Upper lobe of left lung (tissue), 6 donors: ENCODE measurements at places on chromosomes 11 and 22. TPM values are rescaled to one million over a fixed set of nuclear protein-coding genes. Genes with fewer than 3 reads are reported as not detected.
A peak's percentile ranks its signal among the peaks of the same experiment; 100 is the strongest.

The PLAAT5 gene
- total RNA-seq = 4.3 TPM

The OR56A1 gene
- not detected for total RNA-seq

The OR5L1 gene
- not detected for total RNA-seq

The CRELD2 gene
- total RNA-seq = 37.0 TPM

The DBX1 gene
- not detected for total RNA-seq

The TRIM49 gene
- not detected for total RNA-seq

The SHANK3 gene
- total RNA-seq = 65.9 TPM

The ILK gene
- total RNA-seq = 130 TPM

The ENTHD1 gene
- not detected for total RNA-seq

- DNase-seq = no peak
Measured at GRCh38 chr11:107702723-107703122, 9.1 kb downstream of the SLN start.

DNA sequence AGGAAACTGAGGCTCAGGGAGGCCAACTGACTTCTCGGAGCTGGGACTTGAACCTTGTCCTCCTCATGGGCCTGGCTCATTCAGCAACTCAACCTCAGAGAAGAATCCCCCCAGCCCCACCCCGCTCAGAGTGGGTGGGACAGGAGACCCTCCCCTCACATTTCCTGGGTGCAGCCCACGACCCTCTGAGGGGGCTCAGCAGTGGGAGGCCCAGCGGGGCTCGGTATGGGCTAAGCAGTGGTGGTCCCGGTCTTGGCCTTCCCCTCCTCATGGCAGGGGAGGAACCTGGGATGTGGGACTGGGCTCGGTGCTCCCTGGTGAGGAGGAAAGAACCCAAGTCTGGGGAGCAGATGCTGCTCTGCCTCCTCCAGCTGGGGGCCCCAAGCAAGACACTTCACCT is 14.2 kb upstream of the CABP7 start:
- DNase-seq = no peak

DNA sequence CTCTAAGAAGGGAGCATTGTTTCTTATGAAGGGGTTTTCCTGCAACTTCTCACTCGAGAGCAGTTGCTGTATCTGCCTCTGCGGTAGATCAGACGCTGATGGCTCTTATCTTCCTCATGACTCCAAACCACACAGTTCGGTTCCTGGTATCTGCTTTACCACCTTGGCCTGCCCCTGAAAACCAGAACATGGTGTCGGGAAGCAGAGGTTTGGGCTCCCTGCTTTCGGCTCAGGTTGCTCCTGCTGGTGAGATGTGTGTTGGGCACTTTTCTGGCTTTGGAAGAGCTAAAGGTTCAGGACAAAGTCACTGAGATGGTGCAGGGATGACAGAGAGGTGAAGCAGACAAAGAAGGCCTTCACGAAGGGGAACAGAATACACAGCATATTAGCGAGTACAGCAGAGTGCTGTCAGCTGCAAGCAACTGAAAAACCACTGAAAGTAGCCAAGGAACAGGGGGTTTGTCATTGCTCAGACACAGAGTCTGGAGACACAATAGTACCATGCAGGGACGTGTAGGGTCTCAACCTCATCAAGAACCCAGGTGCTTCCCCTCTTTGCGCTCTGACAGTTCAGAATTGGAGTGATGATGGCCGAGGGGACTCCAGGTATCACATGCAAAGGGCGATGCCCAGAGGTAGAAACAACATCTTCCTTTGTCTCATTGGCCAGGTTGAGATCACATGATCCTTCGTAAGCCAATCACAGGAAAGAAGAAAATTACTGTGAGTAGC is 11.9 kb upstream of the CSF2RB start:
- no peak for DNase-seq

- DNase-seq = peak; percentile 100
Measured at GRCh38 chr22:21735200-21736083, at the start of gene YPEL1. Gene YPEL1 (minus strand): TSS chr22:21735794. CDS start chr22:21710744, 25,050 bp downstream.

DNA sequence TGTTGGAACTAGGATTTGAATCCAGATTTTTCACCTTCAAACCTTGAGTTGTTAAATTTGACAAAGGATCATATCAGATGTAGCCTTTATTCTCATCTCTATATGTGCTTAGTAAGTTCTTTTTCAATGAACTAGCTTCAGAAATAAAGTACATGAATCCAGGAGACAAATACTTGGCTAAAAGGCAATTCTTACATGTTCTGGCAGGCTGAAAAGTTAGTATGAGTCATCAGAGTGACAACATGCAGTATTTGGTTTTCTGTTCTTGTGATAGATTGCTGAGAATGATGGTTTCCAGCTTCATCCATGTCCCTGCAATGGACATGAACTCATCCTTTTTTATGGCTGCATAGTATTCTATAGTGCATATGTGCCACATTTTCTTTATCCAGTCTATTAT is 40.4 kb downstream of the BBOX1 start:
- DNase-seq = no peak

DNA sequence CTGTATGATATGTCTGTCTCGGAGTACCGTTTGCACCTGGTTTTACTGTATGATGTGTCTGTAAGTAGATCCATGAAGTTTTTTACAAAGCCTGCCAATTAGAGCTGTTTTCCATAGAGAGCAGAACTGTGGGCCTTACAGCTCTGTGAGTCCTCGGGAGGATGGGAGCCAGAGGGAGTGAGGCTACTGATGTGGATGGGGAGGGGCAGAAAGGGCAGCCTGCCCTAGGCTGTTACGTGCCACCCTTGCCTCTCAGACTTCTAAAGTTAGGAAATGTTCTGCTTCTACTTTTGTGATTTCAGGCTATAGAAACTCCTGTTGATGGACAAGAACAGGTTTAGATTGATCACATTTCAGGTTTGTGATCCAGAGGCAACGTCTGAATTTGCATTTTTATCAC is 105.2 kb downstream of the PPP6R3 start:
- no peak for DNase-seq

GRCh38 chr22:37205046-37205445 is 7.2 kb downstream of the SSTR3 start:
- no peak for DNase-seq

- DNase-seq = no peak
Measured at GRCh38 chr11:31796499-31797189, 14.5 kb downstream of the PAX6 start.

DNA sequence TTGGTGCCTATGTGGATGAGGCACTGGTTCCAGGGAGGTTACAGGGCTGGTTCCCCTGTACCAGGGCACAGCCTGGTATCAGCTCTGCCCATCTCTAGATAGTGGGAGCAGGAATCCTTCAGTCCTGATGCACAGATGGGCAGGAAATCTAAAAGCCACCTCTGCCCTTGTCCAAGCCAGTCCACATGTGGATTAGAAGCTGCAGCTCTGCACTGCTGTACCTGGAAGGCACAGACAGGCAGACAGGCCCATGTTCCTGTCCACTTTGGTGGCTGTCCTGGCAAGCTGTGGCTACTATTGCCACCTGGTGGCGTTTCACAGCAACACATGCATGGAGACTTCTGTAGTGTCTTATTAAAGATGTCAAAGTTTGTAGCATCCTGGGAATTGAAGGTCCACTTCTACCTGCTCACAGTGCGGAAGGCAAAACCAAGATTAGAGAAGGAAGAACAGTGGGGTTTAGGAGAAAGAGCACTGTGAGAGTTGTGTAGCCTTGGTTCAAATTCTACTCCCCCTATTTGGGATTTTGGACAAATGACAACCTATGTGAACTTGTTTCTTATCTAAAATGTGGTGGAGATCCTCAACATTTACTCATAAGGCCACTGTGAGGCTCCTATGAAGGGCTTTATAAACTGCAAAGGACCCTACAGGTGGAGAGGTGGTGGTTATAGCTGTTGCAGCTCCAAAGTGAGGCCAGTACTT is 30.1 kb downstream of the NAV2 start:
- DNase-seq = peak; percentile 85

DNA sequence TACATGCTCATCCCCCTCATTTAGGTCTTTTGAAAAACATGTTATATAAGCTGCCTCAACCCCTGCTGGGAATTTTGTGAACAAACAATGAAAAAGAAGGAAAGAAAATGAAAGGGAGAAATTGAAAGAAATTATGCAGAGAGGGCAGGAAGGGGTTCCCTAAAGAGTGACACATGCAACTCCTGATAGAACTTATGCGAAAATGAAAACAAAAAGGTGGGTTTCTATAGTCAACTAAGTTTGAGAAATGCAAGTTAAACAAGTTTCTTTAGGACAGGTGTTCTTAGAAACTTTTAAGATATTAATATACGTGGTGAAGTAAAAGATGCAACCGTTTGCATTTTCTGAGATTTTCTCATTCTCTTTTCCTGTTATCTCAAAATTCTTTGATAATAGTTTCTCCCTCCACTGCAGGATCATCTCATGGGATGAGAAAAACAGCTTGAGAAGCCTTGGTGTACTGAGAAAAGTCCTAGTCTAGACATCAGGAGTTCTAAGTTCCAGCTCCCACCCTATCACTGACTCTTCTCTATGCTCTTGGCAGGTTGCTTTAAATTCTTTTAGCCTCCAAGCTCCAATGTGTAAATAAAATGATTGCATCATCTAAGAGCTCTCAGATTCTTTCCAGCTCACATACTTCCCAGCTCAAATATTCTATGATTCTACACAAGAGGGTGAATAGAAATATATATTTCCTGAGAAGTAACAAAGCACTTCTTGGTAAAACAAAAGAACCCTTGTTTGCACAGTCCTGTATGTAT is 109.2 kb downstream of the FAM76B start:
- no peak for DNase-seq

GRCh38 chr22:37146051-37146385 is 3.7 kb downstream of the IL2RB start:
- DNase-seq = no peak

- DNase-seq = no peak
Measured at GRCh38 chr11:130513132-130513531, 64.7 kb downstream of the ADAMTS15 start.

- DNase-seq = no peak
Measured at GRCh38 chr11:115220911-115221310, 283.3 kb downstream of the CADM1 start.

- no peak for DNase-seq
Measured at GRCh38 chr22:43262990-43263644, 76.2 kb upstream of the TTLL12 start.

DNA sequence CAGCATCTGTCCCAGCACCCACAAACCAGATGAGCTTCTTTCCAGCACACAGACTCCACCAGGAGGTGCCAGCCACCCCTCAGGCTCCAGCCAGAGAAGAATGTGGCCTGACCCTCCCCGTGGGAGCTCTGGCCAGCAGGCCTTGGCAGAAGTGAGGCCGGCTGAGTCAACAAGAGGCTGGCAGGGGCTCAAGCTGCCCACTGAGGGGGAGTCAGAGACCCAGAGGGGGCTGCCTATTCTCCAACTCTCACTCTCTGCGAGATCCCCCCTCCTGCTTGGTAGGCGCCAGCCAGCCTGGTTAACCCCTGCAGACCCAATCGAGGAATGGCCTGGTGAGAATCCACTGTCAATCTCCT is 10.6 kb upstream of the CDC42EP1 start:
- no peak for DNase-seq

DNA sequence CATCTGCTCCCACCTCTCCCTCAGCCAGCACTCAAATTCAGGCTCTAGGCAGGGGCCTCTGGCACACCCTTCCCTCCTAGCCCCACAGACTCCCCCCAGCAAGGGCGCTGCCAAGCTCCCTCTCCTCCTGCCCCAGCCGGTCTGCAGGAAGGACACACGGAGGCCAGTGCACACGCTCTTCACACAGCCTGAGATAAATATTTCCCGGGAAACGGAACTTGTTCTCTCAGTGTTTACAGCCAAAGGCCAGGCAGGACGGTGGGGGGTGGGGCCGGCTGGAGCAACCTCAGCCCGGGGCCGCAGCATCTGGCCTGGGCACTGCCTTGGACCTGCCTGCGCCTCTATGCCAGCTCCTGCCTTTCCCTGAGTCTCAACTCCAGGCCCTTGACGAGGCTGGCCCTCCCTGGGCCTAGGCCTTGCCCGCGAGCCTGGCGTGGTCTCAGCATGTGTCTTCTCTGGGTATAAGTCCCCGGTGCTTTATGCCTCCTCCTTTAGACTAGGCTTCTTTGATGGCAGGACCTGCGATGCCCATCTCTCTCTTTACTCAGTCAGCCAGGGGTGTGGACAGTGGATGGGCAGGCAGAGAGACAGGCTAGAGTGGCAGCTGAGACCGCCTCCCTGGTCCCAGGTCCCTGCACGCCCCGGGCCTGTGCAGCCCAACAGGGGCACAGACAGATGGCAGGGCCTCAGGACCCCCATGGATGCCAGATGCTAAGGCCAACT is 48.4 kb downstream of the PDE2A start:
- DNase-seq = peak; percentile 87

GRCh38 chr11:132073787-132074186 is 703.4 kb downstream of the NTM start:
- DNase-seq = no peak

DNA sequence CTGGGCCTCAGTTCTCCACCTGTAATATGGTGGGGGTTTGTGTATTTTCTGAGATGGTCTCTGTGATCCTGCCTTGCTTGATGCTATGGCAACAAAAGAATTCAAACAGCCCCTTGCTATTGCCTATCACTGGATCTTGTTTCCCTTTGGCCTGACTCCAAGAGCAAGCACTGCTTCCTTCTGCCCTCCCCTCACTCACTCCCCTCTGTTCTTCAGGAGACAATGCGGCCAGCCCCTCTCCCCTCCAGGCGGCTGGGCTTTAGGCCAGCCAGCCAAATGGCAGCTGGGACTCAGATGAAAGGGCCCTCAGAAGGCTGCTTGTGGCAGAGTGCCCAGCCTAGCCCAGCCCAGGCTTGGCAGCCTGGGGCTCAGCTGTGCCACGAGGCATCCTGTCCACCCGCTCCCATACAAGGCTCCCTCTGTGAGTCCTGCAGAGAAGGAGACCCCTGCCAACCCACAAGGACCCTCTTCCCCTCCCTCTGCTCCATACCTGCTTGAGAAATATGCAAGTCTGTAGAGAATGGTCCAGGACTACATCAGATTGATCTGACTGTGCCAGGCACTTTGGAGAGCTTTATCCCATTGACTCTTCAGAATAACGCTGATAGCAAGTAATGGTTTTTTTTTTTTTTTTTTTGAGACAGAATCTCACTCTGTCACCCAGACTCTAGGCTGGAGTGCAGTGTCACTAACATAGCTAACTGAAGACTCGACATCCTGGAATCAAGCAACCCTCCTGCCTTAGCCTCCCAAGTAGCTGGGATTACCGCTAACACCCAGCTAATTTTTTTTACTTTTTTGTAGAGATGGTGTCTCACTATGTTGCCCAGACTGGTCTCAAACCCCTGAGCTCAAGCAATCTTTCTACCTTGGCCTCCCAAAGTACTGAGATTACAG is 7.6 kb upstream of the KCTD14 start:
- peak; percentile 80 for DNase-seq

GRCh38 chr11:134364261-134364660 is 32.5 kb downstream of the GLB1L2 start:
- no peak for DNase-seq

GRCh38 chr11:66614073-66614472 is 2.4 kb upstream of the RBM14 start:
- no peak for DNase-seq

DNA sequence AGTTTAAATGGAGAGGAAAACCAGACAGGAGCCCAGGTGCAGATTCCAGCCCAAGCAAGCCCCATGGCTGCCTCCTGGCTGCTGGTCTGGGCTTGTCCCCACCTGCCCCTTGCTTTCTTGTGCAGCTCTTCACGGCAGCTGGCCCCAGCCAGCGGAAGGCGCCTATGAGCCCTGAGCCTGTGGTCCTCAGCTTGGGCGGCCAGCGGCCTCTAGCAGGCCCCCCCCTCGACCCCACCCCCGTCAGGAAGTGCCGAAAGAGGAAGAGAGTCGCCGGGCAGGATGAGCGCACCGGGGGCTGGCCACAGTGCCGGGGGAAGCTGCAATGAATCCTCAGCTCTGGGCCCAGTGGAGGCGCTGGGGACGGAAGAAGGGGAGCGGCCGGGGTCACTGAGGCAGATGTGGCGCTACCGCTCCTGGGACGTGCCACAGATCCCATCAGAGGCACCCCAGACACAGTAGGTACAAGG is 2.1 kb upstream of the DGKZ start:
- peak; percentile 75 for DNase-seq
